ENCODE measurements at places on chromosomes 4 and X. TPM values are rescaled to one million over a fixed set of nuclear protein-coding genes. Genes with fewer than 3 reads are reported as not detected.
A peak's percentile ranks its signal among the peaks of the same experiment; 100 is the strongest.

Gene SCD5
- 18.0 TPM for total RNA-seq

Gene SUPT20HL1
- total RNA-seq, result not detected

DNA sequence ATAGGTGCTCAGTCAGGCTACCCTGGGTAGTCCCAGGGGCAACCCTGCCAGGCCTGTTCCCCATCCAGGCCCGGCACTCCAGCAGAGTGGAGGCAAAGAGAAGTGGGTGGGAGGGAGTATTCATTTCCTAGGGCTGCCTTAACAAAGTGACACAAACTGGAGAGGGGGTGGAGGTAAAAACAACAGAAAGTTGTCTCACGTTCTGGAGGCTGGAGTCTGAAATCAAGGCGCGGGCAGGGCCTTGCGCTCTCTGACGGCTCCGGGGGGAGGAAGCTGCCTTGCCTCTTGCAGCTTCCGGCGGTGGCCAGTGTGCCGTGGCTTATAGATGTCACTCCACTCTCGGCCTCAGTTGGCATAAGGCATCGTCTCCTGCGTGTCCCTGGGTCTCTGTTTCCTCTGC, 90.8 kb downstream of the DCTD start:
- DNase-seq, result no peak

GRCh38 chr4:77481856-77482255, 123.8 kb upstream of the CXCL13 start:
- peak; percentile 19 for DNase-seq

DNA sequence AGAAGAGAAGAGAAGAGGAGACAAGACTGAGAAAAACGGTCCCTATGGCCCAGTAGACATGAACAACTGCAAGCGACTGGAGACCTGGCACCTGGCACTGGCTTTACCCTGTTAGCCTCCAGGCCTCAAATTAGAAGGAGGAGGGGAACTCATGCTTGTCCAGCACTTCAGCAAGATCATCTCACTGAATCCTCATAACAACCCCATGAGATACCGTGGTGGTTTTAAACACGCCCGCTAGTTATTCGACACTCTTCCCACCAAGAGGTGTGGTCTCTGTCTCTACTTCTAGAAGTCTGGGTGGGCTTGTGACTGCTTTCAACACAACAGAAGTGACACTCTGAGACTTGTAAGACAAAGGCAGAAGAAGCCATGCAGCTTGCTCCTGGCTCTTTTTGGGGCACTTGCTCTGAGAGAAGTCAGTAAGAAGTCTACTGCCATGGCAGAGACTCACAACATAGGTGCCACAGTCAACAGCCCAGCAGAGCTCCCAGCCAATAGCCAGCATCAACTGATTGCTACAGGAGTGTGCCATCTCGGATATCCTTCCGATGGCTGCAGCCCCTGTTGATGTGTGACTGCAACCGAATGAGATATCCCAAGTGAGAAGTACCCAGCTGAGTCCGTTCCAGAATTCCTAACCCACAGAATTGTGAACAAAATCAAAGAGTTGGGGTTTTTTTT, 34.0 kb upstream of the BCOR start:
- DNase-seq, result no peak

Data from fibroblast of the aortic adventitia (primary cell).